ENCODE measurements at places on chromosomes 3 and 15.

DNA sequence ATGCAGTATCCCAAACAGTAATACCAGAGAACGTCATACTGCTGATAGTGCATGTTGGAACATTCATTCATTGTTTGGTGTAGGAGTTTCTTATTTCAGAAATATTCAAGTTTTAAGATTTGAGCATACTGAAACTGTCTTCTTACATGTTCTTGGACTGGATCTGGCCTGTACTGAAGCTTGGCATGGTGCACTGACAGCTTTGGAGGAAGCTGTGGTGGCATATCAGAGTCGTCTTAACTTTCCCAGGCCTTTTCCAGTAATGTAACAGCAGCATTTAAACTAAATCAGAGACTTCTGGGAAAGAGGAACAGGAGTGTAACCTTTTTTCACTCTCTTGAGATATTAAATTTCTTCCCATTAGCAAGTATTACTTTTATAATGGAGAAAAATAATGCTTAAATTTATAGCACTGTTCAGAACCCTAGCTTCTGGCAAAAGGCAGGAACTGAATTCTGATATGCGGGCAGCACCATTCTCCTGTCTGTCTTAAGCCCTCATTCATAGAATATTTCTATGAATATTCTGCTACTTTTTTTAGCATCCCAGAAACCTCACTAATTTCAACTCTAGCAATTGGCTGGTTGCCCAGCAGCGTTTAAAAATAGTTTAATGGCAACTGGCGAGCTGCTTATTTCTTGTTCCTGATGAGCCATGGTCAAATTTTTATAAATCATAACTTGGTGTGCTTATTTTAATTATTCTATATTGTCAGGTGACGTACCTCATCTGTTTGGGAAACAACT is 31.1 kb downstream of the DNAJC13 start:
- no peak for DNase-seq

GRCh38 chr15:83364501-83364900 is 80.0 kb upstream of the BNC1 start:
- DNase-seq: no peak

DNA sequence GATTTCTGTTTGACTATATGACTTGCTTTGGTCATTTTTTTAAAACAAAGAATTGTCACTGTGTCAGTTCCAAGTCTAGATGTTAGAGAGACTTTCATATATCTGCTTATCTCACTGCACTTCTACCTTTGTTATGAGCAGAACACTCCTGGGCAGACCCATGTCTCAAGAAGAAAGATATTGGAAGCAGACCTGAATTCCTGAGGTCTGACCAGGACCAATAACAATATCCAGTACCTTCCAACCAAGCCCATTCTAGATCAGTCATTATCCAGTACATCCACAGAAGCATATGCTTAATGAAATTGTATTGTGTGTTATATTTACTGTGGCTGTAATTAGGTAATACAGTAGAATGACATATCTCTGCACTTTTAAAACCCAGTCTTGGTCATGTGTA is 811.3 kb upstream of the GBE1 start:
- DNase-seq: no peak

DNA sequence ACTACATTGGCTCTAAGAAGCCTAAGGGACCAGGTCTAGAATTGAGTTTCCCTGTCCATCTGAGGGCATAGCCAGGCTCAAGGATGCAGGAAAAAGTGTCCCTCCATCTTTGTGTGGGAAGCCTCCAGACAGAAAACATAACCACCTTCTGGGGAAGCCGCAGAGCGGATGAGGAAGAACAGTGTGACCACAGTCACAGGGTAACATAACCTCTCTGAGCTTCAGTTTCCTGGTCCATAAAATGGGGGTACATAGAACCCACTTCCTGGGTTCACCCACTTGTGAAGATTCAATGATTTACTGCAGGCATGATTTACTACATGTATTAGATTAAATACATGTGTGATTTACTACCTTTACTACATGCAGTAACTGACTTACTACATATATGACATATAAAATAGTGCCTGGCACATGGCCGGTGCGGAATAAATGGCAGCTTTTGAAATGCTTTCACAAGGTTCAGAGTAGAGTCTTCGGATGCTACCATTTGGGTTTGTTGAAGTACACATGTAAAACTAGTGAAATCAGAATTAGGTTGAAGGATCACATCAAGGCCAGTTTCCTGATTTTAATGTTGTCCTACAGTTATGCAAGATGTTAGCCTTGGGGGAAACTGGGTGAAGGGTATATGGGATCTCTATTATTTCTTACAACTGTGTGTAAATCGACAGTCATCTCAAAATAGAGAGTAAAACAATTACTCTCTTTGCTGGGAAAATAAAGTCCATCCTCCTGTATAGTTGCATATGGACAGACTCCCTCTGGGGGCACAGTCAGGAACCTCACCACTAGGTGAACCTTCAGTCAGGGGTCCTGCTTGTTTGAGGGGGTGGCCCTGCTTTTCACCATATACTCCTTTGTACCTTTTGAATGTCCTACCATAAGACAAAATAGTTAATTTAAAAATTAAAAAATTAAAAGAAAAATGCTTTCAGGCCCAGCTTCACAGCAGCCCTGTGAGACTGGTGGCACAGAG is 86.0 kb downstream of the SEMA5B start:
- no peak for DNase-seq

DNA sequence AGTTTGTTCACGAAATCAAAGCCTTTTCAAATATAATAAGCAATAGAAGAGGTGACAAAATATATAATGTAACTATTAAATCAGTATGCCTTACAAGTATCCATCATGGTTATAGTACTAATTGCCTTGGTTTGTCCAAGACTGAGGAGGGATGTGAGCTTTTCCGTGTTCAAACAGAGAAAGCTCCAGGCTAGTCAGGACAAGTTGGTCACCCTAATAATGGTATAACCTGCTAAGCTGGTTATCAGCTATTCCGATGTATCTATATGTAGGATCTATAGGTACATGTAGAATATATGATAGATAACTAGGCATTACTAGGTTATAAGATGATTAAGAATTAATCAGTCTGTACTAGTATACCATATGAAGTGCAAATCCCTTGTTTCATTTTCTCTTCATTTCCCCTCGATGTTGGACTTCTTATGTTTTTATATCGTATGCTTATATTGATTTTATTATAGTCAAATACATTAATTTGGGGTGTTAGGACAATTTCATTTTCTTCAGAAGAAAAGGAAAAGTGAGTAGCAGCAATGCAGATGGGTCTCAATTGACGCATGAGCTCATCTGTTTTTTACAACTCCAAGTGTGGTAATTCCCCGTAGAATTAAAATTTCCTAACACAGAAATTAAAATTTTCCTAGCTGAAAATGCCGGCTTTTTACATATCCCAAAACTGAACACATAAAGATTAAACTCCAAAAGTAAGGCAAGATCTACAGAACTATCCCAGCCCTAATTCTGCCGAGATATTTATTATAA is 419.1 kb downstream of the TIGIT start:
- DNase-seq: no peak

- no peak for DNase-seq
Observed at GRCh38 chr15:67559158-67559557, 16.7 kb downstream of the MAP2K5 start.

- no peak for DNase-seq
Observed at GRCh38 chr3:132016061-132017041, 18.5 kb downstream of the CPNE4 start.

- DNase-seq: no peak
Observed at GRCh38 chr15:65370885-65371284, 6.9 kb downstream of the IGDCC3 start.

- no peak for DNase-seq
Observed at GRCh38 chr15:64216730-64217428, 54.1 kb upstream of the PPIB start.

- DNase-seq: no peak
Observed at GRCh38 chr3:32229565-32229964, 8.9 kb upstream of the CMTM8 start.

- DNase-seq: peak; percentile 77
Observed at GRCh38 chr15:40471105-40471807, 472 bp downstream of the CHST14 start.

- DNase-seq: no peak
Observed at GRCh38 chr3:16808393-16809107, 76.2 kb upstream of the PLCL2 start.

- DNase-seq: no peak
Observed at GRCh38 chr3:129531699-129532098, 3.3 kb downstream of the RHO start.

- no peak for DNase-seq
Observed at GRCh38 chr3:52469001-52469400, 13.6 kb downstream of the NISCH start.

- DNase-seq: no peak
Observed at GRCh38 chr3:113663324-113663750, 33.1 kb downstream of the USF3 start.

GRCh38 chr3:114902691-114903101 is 244.4 kb downstream of the ZBTB20 start:
- DNase-seq: no peak

GRCh38 chr3:69370156-69370883 is 15.6 kb downstream of the FRMD4B start:
- DNase-seq: no peak

DNA sequence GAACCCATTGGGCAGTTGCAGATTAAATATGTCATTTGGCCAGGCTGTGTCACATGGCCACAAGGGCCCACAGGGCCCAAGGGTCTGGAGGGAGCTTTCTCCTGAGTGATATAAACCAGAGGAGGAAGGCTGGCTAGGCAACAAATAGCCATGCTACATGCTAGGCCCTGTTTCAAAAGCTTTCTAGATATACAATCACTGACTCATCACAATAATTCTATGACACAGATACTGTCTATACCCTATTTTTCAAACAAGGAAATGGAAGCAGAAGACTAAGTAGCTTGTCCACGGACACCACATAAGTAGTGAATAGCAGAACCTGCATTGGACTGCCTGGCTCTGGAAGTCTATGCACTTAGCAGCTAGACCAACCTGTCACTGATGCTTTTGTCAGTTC is 625.4 kb downstream of the NTRK3 start:
- no peak for DNase-seq

- no peak for DNase-seq
Observed at GRCh38 chr3:171559586-171559985, 99.4 kb upstream of the TNIK start.

DNA sequence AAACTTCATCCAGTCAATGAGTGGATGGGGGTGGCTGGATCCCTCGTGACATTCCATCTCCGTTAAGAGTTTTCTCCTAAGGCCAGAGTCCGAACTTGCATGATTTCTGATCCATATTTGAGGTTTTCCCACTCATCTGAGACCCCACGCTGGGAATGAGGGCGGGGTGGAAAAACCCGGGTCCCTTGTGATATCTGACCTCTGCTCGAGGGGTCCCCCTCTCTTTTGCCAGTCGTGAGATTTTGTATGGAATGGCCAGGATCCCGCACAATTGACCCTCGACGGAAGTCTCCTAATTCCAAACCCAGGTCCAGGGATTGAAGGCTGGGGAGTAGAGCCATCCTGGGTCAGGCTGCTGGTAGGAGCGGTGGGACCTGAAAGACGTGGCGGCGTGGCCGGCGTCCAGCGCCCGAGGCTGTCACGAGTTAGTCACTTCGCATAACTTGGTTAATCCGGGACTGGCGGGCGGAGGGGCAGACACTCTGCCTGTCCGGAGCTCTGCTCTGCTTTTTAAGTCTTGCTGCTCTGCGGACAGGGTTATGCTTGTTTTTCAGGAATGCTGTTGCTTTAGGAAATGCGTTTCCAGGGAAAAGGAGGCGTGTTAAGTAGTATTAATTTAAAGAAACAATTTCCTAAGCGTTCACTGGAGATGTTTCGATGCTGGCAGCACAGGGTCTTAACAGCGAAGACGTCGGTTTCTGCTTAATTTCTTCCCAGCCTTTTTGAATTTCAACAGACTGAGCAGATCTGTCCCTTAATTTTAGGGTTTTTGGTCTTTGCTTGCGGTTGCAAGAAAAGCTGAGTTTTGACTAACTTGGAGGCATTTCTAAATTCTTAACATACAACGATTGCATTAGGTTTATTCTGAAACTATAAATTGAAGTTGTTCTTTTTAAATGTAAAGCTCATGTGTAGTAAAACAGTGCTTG is 69.7 kb upstream of the LRRFIP2 start:
- DNase-seq: peak; percentile 65

DNA sequence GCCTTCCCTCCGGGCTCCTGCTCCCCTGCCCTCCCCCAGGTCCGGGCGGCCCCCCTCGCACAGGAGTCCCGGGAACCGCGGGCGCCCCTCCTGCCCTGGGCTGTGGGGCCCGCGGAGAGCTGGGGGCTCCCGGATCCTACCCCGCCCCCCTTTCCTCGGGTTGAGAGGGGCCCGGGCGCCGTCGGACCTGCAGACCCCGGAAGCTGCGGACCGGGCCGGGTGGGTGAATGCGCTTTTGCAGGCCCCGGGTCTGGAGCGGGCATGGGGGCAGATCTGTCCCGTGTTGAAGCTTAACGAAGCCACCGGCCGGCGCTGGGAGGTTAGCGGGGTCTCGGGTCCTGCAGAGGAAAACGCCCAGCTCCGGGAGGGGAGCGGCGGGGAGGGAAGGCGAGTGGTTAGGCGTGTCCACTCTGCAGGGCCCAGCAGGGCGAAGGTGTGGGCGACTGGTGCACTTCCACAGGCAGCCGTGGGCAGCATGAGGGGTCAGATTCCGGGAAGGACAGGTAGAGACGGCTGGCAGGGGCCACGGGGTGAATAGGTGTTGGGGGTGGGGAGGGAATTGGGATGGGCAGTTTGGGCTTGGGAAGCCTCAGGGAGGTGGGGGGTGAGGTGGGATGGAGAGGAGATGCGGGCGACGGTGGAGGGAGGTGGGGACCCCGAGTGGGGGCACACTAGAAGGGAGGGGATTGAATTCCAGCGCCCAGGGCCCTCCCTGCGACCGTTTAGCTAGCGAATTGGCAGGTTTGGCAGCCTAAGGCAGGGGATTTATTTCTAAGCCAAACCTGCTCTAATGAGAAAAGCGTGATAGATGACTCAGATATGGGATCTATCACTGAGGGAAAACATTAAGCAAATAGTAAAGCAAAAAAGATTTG is 635 bp downstream of the CD276 start:
- peak; percentile 80 for DNase-seq

- DNase-seq: no peak
Observed at GRCh38 chr3:4845882-4846281, 133.4 kb upstream of the BHLHE40 start.

DNA sequence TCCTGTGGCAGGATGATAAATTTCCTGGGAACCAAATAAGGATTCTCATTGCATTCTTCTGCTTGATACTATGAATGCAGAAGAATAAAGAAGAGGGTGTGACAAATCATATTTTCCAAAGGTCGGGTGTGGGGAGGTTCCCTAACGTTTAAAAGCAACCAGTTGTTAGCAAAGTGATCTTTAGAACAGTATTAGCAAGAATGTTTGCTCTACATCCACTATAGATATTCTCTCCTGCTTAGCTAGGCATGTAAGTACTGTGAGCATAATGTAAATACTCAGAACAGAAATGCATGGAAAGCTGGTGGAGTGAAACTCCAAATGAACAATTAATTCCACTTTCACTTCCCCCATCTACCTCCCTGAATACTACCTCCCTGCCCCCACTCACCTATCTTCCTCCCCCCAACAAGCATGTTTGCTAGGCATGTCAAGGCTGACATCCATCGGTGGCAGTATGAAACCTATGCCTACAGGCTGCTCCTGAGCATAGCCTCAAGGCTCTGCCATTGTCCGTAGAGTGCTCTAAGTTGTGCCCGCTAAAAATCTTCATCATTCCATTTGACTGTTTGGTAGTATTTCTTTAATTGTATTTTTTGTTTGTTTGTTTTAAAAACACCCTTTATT is 329.7 kb downstream of the TIGIT start:
- DNase-seq: no peak
